ENCODE measurements at places on chromosomes 2 and 18. TPM values are rescaled to one million over a fixed set of nuclear protein-coding genes. Genes with fewer than 3 reads are reported as not detected.

DNA sequence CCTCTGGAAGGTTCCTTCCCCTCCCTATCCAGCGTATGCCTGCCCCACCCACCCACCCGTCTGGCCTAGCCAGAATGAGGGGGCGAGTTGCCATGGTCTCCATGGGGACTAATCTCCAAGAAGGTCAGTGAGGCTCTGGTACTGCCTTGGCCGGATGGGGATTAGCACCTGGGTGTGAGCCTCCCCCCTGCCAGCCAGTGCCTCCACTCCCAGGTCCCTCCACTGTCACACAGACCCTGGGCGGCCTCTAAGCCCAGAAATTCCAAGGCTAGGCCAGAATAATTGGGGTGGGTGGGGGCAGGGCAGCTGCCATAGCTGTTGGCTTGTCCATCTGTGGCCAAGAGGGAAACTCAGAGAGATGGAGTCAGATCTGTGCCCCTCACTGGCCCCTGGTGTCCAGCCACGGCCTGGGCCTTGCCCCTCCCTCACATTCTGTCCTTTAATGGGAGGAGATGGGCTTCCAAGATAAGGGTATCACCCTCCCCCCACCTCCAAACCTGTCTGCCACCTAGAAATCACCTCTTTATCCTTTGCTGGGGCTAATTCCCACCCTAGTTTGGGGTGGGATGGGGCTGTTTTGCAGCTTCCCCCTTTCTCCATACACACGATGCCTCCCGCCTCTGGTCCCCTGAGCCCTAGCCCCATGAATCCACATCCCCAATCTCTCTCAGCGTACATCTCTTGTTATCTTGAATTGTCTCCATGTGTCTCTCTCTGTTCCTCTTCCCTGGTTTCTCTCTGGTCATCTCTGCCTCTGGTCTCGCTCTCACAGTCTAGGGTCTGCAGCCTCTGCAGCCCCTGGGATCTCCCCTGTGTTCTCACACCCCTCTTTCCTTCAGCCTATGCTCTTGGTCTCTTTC is 6.0 kb upstream of the CRYBA2 start:
- no peaks in the 10 kb centered on the region for H3K36me3 ChIP-seq
- no peak overlapping the region for H3K27ac ChIP-seq
- DNase-seq: no peak
- H3K4me3 ChIP-seq: no peak overlapping the region

Gene TUBB8B
- not detected for total RNA-seq

DNA sequence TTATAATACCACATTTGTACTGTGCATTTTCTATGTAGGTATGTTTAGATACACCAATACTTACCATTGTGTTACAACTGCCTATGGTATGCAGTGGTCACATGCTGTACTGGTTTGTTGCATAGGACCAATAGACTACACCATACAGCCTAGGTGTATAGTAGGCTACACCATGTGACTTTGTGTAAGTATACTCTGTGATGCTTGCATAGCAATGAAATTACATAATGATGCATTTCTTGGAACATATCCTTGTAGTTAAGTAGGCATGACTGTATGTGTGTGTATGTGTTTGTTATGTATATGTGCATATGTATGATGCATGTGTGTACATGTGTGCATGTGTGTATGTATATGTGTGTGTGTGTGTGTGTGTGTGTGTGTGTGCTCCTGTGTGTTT is 157.6 kb downstream of the TDRD15 start:
- H3K27me3 ChIP-seq: no peaks in the 10 kb centered on the region
- H3K4me3 ChIP-seq: no peak overlapping the region
- peaks cover 10% of the 10 kb centered on the region for H3K4me1 ChIP-seq
- no peaks in the 10 kb centered on the region for H3K36me3 ChIP-seq
- DNase-seq: no peak
- H3K27ac ChIP-seq: no peak overlapping the region

Gene NYAP2
- total RNA-seq: 0.04 TPM

Gene RPRD1A
- total RNA-seq: 65.0 TPM

DNA sequence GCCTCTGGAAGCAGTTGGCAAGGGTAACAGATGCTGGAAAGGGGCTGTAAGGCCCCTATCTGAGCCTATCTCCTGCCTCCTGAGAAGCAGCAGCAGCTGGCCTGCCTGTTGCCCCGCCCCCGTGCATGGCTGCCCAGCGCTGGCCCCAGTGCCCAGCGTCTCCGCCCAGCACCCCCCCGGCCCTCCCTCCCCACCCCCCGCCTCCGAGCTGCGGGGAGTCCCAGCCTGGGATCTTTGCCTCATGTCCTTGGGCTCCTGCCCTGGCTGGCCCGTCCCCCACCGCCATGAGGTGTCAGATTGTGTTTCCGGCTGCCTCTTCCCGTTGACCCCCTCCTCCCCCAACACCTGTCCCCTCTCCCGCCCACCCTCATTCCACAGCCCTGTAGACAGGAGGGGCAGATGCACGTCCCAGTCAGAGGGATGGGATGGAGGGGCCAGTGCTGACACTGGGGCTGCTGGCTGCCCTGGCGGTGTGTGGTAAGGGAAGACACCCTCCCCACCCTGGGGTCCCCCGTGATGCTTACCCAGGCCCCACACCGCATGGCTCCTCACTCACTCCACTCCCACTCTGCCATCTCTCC is at the start of gene CHRND:
Gene CHRND (plus strand): TSS at position 370 of the 581 bp plus-strand sequence. CDS start 56 bp downstream, at position 426.
- peaks cover 52% of the 10 kb centered on the region for H3K27me3 ChIP-seq
- H3K27ac ChIP-seq: no peak within 1 kb of the TSS
- H3K4me3 ChIP-seq: no peak within 1 kb of the TSS
- H3K4me1 ChIP-seq: no peaks in the 10 kb centered on the region
- DNase-seq: no peak

Gene SPAST
- 25.8 TPM for total RNA-seq

GRCh38 chr2:142853912-142854311 is 23.6 kb upstream of the KYNU start:
- no peaks in the 10 kb centered on the region for H3K4me1 ChIP-seq
- no peak overlapping the region for H3K27ac ChIP-seq
- no peak overlapping the region for H3K4me3 ChIP-seq
- H3K36me3 ChIP-seq: no peaks in the 10 kb centered on the region
- DNase-seq: no peak

- DNase-seq: no peak
- no peak overlapping the region for H3K27ac ChIP-seq
- no peaks in the 10 kb centered on the region for H3K27me3 ChIP-seq
- no peaks in the 10 kb centered on the region for H3K36me3 ChIP-seq
- H3K4me1 ChIP-seq: no peaks in the 10 kb centered on the region
- no peak overlapping the region for H3K4me3 ChIP-seq
Observed at GRCh38 chr2:8053216-8053615, 628.6 kb upstream of the ID2 start.

DNA sequence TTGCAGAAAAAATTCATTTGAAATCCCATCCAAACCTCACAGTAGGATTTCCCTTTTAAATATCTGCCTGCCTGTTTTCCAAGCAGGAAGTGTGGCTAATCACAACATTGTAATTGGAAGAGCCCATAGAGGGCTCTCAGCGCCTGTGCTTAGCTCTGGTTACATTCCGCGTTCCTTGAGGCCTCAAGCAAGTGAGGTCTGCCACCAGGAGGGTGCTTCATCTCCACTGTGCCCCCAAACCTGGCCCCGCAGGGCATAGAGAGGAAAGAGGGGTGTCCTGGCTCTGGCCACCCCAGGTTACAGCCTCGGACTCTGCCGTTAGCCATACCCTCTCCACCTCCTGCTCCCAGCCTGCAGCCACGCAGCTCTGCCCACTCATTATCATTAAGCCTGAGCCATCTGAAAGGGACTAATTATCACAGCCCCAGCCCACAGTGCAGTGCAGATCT is 214.8 kb downstream of the SP3 start:
- H3K4me3 ChIP-seq: no peak overlapping the region
- no peaks in the 10 kb centered on the region for H3K36me3 ChIP-seq
- peaks cover 13% of the 10 kb centered on the region for H3K27me3 ChIP-seq
- no peak for DNase-seq
- no peaks in the 10 kb centered on the region for H3K4me1 ChIP-seq
- no peak overlapping the region for H3K27ac ChIP-seq

DNA sequence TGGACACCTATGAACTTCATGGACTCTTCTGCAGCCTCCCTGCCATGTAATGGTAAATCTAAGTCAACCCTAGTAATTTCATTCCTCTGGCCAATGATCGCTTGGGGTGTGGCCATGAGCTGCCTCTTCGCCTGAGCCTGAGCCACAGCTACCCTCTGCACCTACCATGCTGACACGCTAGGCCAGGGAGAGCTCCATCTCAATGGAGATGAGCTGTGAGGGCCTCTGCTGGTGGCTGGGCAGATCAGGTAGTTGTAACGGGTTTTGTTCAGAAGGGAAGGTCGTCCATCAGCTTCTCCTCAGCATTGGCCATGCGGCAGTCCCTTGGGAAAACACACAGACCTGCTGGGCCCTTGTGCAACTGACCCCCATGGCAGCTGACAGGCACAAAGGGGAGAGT is 24.4 kb downstream of the MPHOSPH10 start:
- H3K27me3 ChIP-seq: peaks cover 39% of the 10 kb centered on the region
- H3K4me1 ChIP-seq: no peaks in the 10 kb centered on the region
- DNase-seq: peak; percentile 22

GRCh38 chr2:99495115-99495860 is 5.5 kb upstream of the REV1 start:
- DNase-seq: no peak
- peaks cover 7% of the 10 kb centered on the region for H3K4me1 ChIP-seq
- H3K27me3 ChIP-seq: no peaks in the 10 kb centered on the region
- no peaks in the 10 kb centered on the region for H3K36me3 ChIP-seq
- H3K4me3 ChIP-seq: no peak overlapping the region

DNA sequence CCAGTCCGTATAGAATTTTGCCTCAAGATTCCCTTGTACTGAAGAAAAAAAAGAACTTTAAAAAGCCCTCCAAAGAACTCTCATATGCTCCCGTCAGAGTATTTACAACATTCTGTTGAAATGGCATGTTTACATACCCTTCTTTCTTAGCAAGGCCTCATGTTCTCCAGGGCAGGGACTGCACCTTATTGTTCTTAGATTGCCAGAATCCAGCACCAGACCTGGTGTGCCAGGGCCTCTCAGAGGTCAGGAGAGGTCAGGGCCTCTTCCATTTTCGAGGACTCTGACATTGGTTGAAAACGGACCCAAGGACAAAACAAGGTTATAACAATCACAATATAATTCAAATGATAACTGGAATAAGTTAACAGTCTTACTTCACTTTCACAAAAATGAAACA is 78.2 kb downstream of the TNP1 start:
- no peaks in the 10 kb centered on the region for H3K36me3 ChIP-seq
- no peaks in the 10 kb centered on the region for H3K4me1 ChIP-seq
- H3K27me3 ChIP-seq: no peaks in the 10 kb centered on the region
- H3K4me3 ChIP-seq: no peak overlapping the region
- H3K27ac ChIP-seq: no peak overlapping the region

DNA sequence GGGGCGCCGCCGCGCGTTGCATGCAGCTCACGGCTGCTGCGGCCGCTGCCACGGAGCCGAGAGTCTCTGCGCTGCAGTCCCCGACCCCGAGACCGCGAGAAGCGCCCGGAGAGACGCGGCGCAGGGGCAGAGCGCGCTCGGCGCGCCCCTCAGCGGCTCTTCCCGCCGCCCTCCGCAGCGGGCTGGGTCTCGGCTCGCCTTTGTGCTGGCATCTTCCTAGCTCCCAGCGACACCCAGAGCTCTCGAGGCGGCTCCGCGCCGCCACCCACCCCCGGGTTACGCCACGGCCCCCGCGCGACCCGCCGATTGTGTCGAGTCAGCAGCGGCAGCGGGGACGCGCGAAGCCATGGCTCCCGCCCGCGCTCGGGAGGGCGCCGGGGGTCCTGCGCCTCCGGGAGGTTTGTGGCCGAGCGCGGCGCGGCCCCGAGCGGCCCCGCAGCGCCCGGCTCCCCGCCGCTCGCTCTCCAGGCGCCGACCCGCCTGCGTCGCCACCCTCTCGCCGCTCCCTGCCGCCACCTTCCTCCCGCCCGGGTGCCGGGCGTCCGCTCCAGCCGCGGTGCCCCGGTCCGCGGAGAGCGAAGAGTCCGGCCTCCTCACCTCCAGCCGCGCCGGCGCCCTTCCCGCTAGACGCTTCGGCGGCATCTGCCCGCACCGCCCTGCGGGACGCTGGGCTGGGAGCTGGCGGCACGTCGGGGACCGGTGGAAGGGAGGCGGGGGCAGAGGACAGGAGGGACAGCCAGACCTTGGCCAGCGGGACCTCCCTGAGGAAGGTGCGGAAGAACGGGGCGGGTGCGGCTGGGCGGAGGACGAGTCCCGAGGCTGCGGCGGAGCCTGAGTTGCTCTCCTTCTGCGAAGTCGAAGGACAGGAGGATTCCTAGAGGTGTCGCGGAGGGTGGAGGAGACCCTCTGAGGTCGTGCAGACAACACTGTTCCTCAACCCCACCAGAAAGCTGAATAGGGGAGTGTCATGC is 46.3 kb upstream of the CCDC150 start:
- H3K4me1 ChIP-seq: peaks cover 15% of the 10 kb centered on the region
- no peak within 1 kb of the TSS for H3K27ac ChIP-seq
- H3K27me3 ChIP-seq: peaks cover 26% of the 10 kb centered on the region
- DNase-seq: no peak
- H3K36me3 ChIP-seq: no peaks in the 10 kb centered on the region

DNA sequence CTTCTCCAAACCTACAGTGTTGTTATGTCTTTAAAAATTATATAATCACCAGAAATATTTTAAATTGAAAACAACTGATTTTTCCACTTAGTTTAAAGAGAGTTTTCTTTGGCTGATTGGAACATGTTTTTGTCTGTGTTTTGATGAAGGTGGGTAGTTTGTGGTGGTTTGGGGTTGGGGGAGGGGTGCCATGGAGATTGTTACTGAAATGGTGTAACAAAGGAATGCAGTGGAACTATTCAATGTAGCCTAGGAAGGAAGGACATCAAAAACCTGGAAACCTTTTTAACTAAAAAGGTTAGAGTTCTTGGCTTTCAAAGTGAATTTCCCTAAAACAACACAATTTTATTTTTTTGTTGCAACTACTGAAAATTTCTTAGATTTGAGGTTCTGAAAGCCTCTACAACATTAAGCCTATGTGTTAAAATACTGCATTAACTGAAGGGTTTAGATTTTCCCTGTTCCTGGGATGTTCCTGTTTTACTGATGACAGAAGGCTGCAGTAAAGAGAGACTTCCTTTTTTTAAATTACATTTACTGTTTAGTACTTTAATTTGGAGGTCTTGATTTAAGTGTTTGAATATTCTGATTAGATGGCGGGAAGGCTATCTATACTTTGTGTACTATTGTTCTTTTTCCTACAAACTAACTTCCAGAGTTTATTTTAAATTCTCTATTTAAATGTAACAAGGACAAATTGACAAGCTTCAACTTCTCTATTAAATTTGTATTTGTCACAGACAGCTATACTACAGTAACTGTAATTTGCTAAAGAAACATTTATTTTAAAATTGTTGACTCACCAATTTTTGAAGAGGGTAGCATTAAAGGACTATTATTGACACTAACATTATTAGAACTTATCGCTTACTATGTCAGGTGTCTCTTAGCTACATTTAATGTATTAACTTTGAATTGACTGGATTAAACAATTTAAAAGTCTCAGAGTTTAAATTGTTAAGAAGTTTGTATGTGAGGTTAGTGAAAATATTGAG is 87.7 kb downstream of the LIMS1 start:
- H3K27me3 ChIP-seq: no peaks in the 10 kb centered on the region
- H3K27ac ChIP-seq: peak overlapping the region; percentile 83
- no peaks in the 10 kb centered on the region for H3K36me3 ChIP-seq

Gene MC4R
- total RNA-seq: not detected

Gene CYP27A1
- 0.20 TPM for total RNA-seq

GRCh38 chr2:165208094-165208493 is 4.2 kb upstream of the SCN3A start:
- no peaks in the 10 kb centered on the region for H3K4me1 ChIP-seq
- H3K27ac ChIP-seq: no peak overlapping the region
- H3K27me3 ChIP-seq: no peaks in the 10 kb centered on the region
- H3K4me3 ChIP-seq: no peak overlapping the region
- H3K36me3 ChIP-seq: no peaks in the 10 kb centered on the region

Gene PLEK
- total RNA-seq: 0.56 TPM

Gene ST3GAL5
- 4.0 TPM for total RNA-seq

- peaks cover 34% of the 10 kb centered on the region for H3K36me3 ChIP-seq
- H3K4me1 ChIP-seq: peaks cover 13% of the 10 kb centered on the region
- no peak overlapping the region for H3K27ac ChIP-seq
- no peak for DNase-seq
Observed at GRCh38 chr2:11187731-11188130, 32.5 kb downstream of the SLC66A3 start.
